MCF 10A (cell line): ENCODE measurements at places on chromosomes 5 and 9. TPM values are rescaled to one million over a fixed set of nuclear protein-coding genes. Genes with fewer than 3 reads are reported as not detected.

MEIKIN gene
- not detected in 2 replicates for total RNA-seq

GRCh38 chr5:158049459-158049858 lies 190.5 kb upstream of the CLINT1 start:
- peaks cover 15% of the 10 kb centered on the region for H3K4me1 ChIP-seq
- H3K36me3 ChIP-seq = peaks cover 4% of the 10 kb centered on the region
- no peak overlapping the region for H3K4me3 ChIP-seq
- no peaks in the 10 kb centered on the region for H3K27me3 ChIP-seq
- DNase-seq = no peak

GRCh38 chr5:158875272-158875679 lies 224.4 kb downstream of the EBF1 start:
- H3K36me3 ChIP-seq = peaks cover 7% of the 10 kb centered on the region
- H3K4me1 ChIP-seq = peaks cover 21% of the 10 kb centered on the region

DNA sequence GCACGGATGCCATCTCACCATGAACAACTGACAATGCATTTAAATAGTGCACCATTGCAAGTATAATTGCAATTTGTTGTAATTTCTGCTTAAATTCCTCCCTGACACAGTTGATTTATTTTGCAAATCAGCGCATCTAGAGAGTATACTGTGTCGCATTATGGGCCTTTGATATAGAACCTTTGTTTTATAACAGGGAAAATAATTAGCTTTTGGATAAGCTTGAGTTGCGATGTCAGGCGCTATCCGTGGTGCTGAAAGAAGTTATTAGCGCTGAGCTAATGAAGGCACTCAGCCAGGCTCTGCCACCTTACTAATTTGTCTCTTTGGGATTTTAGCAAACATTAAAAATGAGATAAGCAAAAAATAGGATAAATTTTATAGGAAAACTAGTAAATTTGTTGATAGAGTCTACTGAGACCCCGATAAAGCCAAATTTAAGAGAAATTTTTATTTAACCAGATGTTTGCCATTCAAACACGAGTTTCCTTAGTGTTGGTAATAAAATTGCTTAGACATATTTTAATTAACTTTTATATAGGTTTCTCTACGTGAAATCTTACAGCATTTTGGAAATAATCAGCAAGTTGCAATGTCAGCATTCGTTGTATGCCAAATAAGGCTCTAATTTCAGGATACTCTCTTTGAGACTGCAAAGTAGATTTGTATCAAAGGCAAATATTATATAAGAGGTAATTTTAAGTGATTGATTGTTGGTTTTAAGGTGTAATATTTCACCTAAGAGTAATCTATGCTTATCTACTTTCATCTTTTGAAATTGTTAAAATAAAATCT lies 355.5 kb downstream of the TLR4 start:
- no peak overlapping the region for H3K4me3 ChIP-seq
- peak; percentile 69 for DNase-seq
- H3K36me3 ChIP-seq = no peaks in the 10 kb centered on the region
- H3K27me3 ChIP-seq = no peaks in the 10 kb centered on the region
- H3K27ac ChIP-seq = no peak overlapping the region

DNA sequence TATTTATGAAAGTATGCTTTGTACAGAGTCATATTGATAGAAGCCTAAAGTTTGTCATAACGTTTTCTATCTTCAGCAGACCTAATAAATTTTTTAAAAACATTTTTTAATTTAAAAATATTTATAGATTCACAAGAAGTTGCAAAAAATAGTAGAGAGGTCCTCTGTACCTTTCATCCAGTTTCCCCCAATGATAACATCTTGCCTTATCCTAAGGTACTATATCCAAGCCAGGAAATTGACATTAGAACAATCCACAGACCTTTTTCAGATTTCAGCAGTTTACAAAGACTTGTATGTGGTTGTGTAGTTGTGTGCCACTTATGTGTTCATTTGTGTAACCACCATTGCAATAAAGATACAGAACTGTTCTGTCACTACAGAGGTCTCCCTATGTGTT lies 88.5 kb downstream of the SLC12A2 start:
- peaks cover 5% of the 10 kb centered on the region for H3K36me3 ChIP-seq
- no peak overlapping the region for H3K4me3 ChIP-seq
- H3K27me3 ChIP-seq = no peaks in the 10 kb centered on the region
- no peak for DNase-seq
- peaks cover 5% of the 10 kb centered on the region for H3K4me1 ChIP-seq

GRCh38 chr5:127216898-127217675 lies 73.5 kb upstream of the MEGF10 start:
- H3K36me3 ChIP-seq = no peaks in the 10 kb centered on the region
- H3K4me3 ChIP-seq = no peak overlapping the region
- no peaks in the 10 kb centered on the region for H3K27me3 ChIP-seq
- DNase-seq = peak; percentile 24

GRCh38 chr5:100424787-100425186 lies 110.4 kb upstream of the FAM174A start:
- no peak for DNase-seq
- H3K4me1 ChIP-seq = no peaks in the 10 kb centered on the region
- H3K27me3 ChIP-seq = no peaks in the 10 kb centered on the region
- H3K27ac ChIP-seq = no peak overlapping the region

DNA sequence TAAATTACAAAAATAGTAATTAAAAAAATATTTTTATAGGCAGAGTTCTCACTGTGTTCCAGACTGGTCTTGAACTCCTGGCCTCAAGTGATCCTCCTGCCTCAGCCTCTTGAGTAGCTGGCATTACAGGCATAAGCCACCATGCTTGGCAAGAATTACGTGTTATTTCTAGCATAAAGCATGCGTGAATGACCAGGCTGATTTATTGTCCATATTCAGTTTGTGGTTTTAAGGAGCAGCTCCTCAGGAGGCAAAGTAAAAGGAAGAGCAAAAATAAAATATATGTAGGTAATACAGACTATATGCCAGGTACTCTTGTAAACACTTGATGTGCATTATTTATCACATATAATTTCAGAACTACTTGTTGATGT lies 7.1 kb upstream of the CD180 start:
- H3K4me3 ChIP-seq = no peak overlapping the region
- H3K4me1 ChIP-seq = peaks cover 24% of the 10 kb centered on the region
- H3K27ac ChIP-seq = no peak overlapping the region

DNA sequence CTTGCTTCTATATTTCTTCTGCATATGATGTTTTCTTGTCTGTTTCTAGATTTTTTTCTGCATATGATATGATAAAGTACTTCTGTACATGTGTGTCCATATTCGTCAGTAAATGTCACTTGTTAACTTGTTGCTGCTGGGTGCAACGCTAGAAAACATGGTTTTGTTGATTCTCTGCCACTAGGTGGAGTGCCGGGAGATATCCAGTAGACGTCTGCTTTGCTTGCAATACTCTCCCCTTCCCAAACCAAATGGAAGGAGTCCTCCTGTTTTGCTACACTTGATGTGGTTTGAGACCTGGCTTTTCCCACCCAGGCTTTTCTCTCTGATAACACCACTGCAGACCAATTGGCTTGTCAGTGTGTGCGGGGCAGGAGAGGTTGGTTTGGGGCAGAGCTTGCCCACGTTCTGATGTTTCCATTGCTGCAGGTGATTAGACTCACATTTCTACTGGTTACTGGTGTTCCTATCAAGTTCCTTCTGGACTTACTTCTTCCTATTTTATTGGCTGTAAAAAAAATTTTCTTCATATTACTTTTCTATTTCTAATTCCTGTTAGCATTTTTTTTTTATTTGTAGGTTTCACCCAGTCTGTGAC lies 900.0 kb upstream of the CDH10 start:
- peaks cover 6% of the 10 kb centered on the region for H3K4me1 ChIP-seq
- H3K27ac ChIP-seq = no peak overlapping the region
- H3K4me3 ChIP-seq = no peak overlapping the region
- H3K36me3 ChIP-seq = no peaks in the 10 kb centered on the region
- no peaks in the 10 kb centered on the region for H3K27me3 ChIP-seq
- peak; percentile 52 for DNase-seq

DNA sequence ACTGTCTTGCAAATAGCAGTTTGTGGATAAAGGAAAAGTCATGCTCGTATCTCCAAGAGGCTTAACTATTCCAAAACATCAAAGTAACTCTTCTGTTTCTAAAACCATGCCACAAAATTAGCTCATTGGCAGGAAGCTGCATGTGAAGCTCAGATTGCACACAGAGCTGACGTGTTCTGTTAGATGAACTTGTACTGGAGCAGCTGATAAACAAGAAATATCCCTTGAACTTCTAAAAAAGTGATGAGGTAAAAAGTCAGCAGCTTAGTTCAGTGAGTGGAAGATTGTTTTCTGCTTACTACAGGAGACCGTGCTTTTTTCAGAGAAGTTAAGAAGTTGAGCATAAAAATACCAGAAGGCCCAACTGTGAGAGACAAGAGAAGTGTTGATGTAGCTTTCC lies 113.2 kb downstream of the SLC12A2 start:
- H3K4me3 ChIP-seq = no peak overlapping the region
- H3K27me3 ChIP-seq = no peaks in the 10 kb centered on the region
- DNase-seq = no peak
- H3K27ac ChIP-seq = no peak overlapping the region

DNA sequence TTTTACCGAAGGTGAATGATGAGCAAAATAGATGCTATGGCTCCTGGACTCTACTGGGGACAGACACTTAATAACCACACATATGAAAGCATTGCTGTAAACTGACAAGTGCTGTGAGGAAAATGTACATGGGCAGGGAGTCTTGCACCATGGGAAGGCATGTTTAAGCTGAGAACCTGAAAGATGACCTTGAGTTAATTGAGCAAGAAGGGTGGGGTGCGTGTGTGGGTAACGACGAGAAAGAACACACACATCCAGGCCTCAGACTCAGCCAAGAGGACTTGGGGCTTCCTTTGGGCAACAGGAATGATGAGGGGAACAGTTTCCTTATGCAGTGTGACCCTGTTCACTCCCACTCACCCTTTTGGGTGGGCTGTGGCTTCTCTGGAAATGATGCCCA lies 73.1 kb downstream of the HSPA4 start:
- H3K27me3 ChIP-seq = no peaks in the 10 kb centered on the region
- H3K36me3 ChIP-seq = no peaks in the 10 kb centered on the region
- no peak overlapping the region for H3K4me3 ChIP-seq
- no peak overlapping the region for H3K27ac ChIP-seq
- DNase-seq = no peak
- no peaks in the 10 kb centered on the region for H3K4me1 ChIP-seq

TRIM36 gene
- 4.9 and 7.1 TPM in 2 replicates for total RNA-seq

PLEKHG4B gene
- not detected in 2 replicates for total RNA-seq

DNA sequence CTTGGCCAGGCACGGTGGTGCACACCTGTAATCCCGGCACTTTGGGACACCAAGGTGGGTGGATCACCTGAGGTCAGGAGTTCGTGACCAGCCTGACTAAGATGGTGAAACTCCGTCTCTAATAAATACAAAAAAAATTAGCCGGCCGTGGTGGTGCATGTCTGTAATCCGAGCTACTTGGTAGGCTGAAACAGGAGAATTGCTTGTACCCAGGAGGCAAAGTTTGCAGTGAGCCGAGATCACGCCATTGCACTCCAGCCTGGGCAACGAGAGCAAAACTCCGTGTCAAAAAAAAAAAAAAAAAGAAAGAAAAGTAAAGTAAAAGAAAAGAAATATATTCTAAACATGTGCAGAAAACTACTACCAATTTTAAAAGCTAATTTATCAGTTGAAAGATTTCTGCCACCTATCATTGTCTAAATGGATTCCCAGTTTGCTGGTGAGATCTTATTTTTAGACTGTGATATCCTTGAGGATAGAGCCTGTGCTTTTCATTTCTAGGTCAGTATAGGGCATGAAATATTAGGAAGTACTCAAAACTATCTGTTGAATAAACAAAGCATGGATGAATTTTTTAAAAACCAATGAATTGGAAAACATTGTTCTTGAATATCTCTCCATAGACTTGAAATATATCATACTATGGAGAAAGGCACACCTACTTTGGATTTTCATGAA lies 86.9 kb downstream of the NFIB start:
- H3K4me3 ChIP-seq = no peak overlapping the region
- peaks cover 6% of the 10 kb centered on the region for H3K4me1 ChIP-seq
- H3K27me3 ChIP-seq = no peaks in the 10 kb centered on the region

- H3K27me3 ChIP-seq = peaks cover 37% of the 10 kb centered on the region
- H3K4me1 ChIP-seq = peaks cover 6% of the 10 kb centered on the region
- no peak overlapping the region for H3K4me3 ChIP-seq
These were observed 111.7 kb upstream of the NEK6 start for GRCh38 chr9:124146031-124146561.

PPP2R2B gene
- 0.54 TPM in 1 of 2 replicates, not detected in the other for total RNA-seq

TCOF1 gene
- total RNA-seq = 68.4 and 83.5 TPM in 2 replicates

IGFBPL1 gene
- total RNA-seq = not detected in 2 replicates

TAF11L10 gene
- not detected in 2 replicates for total RNA-seq

DNA sequence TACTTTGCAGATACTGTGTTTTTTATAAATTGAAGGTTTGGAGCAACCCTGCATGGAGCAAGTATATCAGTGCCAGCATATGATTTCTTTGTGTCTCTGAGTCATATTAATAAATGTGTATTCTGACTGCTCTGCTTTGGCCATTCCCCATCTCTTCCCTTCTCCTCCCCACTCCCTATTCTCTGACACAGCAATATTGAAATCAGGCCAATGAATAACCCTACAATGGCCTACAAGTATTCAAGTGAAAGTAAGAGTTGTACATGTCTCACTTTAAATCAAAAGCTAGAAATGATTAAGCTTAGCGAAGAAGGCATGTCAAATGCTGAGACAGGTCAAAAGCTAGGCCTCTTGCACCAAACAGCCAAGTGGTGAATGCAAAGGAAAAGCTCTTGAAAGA lies 82.2 kb upstream of the TLX3 start:
- H3K4me3 ChIP-seq = no peak overlapping the region
- H3K27me3 ChIP-seq = no peaks in the 10 kb centered on the region
- H3K36me3 ChIP-seq = no peaks in the 10 kb centered on the region

- DNase-seq = no peak
- H3K27ac ChIP-seq = no peak overlapping the region
- H3K4me3 ChIP-seq = no peak overlapping the region
- no peaks in the 10 kb centered on the region for H3K36me3 ChIP-seq
- H3K4me1 ChIP-seq = peaks cover 8% of the 10 kb centered on the region
- peaks cover 86% of the 10 kb centered on the region for H3K27me3 ChIP-seq
These were observed 131.1 kb downstream of the PAX5 start for GRCh38 chr9:36902861-36903524.

MED22 gene
- 29.3 and 32.6 TPM in 2 replicates for total RNA-seq

GABRA1 gene
- total RNA-seq = not detected in 2 replicates

DNA sequence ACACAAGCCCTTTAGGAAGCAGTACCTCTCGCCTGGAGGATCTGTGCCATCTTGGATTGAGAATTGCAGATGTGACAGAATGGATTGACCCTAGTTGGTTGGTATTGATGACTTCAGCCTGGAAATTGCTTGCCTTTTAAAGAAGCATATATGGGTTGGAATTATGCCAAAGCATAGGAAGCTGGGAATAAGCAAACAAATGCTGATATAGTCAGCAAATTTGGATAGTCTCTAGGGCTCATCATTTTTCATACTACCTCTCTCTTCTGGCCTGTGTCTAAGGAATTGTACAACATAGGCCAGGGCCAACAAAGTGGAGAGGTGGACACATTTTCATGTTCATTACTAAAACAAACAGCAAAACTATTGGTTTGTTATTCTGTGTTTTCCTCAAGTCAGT lies 13.2 kb downstream of the TRIM32 start:
- H3K36me3 ChIP-seq = peaks cover 33% of the 10 kb centered on the region
- H3K27ac ChIP-seq = no peak overlapping the region
- DNase-seq = no peak
- no peaks in the 10 kb centered on the region for H3K27me3 ChIP-seq
- no peak overlapping the region for H3K4me3 ChIP-seq

GRCh38 chr5:96297290-96297689 lies 135.8 kb downstream of the PCSK1 start:
- H3K27ac ChIP-seq = peak overlapping the region; percentile 93
- peaks cover 33% of the 10 kb centered on the region for H3K4me1 ChIP-seq
- no peaks in the 10 kb centered on the region for H3K36me3 ChIP-seq
- H3K4me3 ChIP-seq = no peak overlapping the region
- no peaks in the 10 kb centered on the region for H3K27me3 ChIP-seq

GRCh38 chr5:141491323-141492167 lies 2.7 kb downstream of the PCDHGC5 start:
- peaks cover 9% of the 10 kb centered on the region for H3K4me1 ChIP-seq
- no peak overlapping the region for H3K27ac ChIP-seq
- no peak overlapping the region for H3K4me3 ChIP-seq
- no peaks in the 10 kb centered on the region for H3K27me3 ChIP-seq
- DNase-seq = no peak
- peaks cover 11% of the 10 kb centered on the region for H3K36me3 ChIP-seq
